ENCODE measurements at places on chromosomes 6 and 20. TPM values are rescaled to one million over a fixed set of nuclear protein-coding genes. Genes with fewer than 3 reads are reported as not detected.

GRCh38 chr20:56716806-56717205 is 87.7 kb downstream of the TFAP2C start:
- DNase-seq, result no peak

- DNase-seq, result no peak
Measured at GRCh38 chr6:131080084-131080483, 17.0 kb upstream of the EPB41L2 start.

GRCh38 chr6:25717866-25718740 is 36.4 kb upstream of the SLC17A4 start:
- DNase-seq, result no peak

DNA sequence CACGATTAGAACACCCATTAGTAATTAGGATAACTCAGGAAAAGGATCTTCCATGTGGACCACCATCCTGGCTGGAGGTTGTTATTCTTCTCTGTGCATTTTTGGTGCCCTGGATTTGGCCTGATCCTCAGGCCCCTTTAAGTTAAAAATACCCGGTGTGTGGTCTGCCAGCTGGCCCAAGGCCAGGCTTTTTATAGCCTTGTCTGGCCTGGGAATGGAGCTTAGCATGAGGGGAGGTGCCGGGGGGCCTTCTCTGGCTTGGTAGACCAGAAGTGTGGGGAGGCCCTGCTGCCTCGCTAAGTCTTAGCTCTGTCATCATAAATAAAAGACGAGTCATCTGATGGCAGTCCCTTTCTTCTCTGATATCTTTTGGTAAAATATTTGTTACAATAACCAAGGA is 71.4 kb downstream of the ARID1B start:
- DNase-seq, result no peak

DNA sequence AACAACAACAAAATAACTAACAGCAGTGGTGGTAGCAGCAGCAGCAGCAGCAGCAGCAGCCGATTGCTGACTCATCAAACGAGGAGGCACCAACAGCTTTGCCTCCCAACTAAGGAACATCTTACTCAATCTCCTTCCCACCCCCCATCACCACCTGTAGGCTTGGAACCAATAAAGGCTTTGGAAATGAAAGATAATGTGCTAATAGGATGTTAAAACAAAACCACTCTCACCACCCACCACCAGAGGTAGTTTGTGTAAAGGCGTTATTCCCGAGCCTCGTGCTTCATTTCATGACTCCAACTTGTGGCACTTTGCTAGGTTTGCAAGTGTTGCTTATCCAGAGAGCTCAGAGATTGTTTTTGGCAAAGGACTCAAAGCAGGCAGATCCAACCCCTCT is 346.5 kb downstream of the CD83 start:
- DNase-seq, result no peak

DNA sequence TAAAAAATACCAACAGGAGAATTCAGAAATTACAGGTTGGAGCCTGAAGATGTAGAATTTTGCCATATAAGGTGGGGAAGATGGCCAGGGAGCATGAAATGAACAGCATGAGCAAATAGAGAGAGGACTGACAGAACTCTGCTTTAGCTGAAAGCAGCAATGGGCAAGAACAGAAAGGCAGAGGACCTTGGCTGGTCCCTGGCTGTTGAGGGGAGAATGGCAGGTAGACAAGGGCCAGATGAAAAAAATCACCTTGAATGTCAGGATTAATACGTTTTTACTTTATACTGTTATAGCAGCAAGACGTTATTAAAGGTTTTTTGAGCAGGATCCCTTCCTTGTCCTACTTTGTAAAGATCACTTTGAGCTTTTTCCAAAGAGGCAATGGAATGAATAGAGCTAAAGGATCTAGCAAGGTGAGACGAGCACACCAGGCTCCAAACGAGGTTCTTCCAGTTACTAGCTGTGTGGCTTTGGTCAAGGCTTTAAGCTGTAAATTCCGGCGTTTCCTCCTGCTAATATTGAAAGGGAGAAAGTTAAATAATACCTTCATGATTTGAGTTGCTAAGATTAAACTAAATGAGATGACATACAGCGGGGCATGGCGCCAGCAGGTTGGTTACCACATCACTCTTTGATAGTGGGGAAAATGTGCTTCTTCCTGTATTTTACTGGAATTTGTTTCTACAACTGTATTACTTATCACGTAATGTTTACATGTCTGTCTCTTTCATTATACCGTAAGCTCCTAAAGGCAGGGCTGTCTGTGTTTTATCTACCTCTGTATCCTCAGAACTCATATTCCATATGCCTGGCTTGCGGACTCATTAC is 776 bp downstream of the PPIL1 start:
- DNase-seq, result no peak

GRCh38 chr6:38984723-38985122 is 63.9 kb upstream of the GLP1R start:
- no peak for DNase-seq

- DNase-seq, result no peak
Measured at GRCh38 chr6:15077006-15077405, 168.9 kb upstream of the JARID2 start.

DNA sequence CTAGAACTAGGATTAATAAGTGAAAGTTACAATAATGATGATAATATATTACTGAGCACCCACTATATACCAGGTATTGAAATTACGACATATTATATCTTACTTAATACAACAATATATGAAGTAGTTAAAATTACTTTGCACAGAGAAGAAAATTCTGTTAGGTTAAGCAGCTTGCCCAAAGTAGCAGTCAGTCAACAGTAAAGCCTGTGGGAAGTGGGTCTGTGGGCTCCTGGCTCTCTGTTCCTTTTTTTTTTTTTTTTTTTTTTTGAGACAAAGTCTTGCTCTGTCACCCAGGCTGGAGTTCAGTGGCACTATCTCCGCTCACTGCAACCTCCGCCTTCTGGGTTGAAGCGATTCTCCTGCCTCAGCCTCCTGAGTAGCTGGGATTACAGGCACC is 4.8 kb upstream of the GTF2H4 start:
- DNase-seq, result no peak

DNA sequence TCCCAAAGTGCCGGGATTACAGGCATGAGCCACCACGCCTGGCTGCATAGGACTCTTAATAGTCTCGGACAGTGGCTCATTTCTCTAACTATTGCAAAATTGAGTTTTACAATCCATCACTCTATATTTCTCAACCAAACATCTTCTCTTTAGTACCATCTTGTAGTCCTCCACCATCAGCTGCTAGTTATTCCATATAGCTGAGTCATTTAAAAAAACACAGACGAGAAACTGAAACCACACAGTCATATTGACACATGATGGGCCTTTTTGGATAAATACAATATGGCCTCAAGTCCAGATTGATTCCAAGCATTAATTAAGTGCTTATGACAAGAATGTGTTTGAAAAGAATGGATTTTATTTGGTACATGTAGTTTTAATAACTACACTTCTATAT is 599.1 kb downstream of the MEI4 start:
- DNase-seq, result no peak

ATP6V1G2 gene
- total RNA-seq, result 0.65 TPM

IPCEF1 gene
- total RNA-seq, result 3.2 TPM

PROKR2 gene
- not detected for total RNA-seq

TAF11 gene
- total RNA-seq, result 18.4 TPM

HLA-DOA gene
- total RNA-seq, result 25.6 TPM
